Stimulated activated CD8-positive, alpha-beta memory T cell treated with anti-CD3 and anti-CD28 coated beads, Interleukin-15, amount 100 ng/mL, for 24 hours (primary cell): ENCODE measurements at places on chromosomes 2 and 18.

GRCh38 chr2:45477546-45477945, 133.5 kb downstream of the SRBD1 start:
- DNase-seq: no peak

DNA sequence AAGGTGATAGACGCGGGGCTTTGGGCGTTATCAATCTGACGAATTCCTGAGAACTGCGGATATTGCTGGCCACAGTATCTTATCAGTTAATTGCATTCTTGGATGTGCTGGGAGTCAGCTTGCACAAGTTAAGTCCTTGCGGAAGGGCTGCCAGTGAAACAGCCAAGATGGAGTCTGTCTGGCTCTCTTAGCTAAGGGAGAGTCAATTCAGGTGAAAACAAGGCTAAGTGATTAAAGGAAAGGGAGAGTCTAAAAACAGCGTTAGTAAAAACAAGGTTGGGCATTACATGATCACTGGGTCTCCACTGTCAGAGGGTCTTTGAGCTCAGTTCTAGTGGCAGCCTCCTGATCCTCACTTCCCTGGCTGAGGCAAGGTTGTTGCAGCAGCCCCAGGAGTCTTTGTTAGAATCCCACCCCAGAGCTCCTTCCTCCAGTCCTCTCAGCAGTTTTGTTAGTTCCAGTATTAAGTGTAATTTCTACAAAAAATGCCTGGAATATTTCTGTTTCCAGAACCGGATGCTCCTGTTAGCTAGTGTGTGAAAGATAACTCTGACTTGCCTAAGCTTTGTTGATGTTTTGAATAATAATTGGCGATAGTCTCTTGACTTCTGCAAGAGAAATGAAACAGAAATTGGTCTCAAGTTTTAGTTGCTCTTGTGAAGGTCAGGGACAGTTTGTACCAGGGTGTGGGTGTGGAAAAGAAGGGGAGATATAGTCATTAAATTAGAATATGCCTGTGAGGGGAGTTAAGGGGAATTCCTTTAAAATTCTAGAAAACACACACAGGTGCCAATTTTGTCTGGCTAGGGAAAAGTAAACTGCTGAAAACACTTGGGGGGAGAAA, 10.6 kb downstream of the CFLAR start:
- no peak for DNase-seq

- DNase-seq: no peak
Observed at GRCh38 chr2:176234156-176234555, 35.1 kb upstream of the MTX2 start.

DNA sequence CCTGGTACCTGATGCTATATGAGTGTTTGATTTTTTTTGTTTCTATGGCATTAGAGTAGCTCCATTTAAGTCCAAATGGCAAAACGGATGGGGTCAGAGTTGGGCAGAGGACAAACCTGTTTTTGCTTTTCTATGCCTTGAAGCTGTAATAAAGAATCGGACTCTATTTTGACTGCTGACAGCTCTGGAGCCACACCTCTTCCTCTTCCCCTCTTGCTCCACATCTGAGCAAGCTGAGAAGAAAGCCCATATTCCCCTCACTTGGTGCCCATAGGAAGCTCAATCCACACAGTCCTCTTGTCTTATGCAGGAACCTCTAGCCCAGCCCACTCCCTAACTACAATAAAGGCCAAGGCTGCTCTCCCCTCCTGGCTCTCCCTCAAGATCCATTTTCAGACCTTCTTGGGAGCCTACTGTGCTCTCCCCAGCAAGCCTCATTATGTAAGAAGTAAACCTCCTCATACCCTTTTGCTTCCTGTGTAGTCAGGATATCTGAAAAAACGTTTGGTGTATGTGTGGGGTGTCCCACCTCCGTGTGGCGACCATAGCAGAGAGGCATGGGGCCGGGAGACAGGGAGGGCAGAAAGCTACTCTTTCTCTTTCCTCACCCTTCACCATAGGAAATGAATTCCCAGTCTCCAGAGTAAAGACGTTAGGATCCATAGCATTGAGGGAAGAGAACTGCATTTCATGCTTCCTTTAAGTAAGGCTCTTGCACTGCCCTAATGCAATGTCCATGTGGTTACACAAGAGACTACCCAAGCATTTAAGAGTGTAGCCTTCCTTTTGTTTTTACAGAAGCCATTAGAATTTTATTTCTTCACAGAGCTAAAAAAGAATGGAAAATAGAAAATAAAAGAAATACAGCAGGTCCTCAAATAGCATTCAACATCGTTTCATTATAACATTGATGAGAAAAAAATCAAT, 41.9 kb upstream of the RAPGEF4 start:
- DNase-seq: no peak

- no peak for DNase-seq
Observed at GRCh38 chr2:152243761-152244640, 68.4 kb upstream of the STAM2 start.

GRCh38 chr2:156703642-156704041, 267.5 kb downstream of the GPD2 start:
- no peak for DNase-seq

- DNase-seq: no peak
Observed at GRCh38 chr18:26812462-26812861, 53.0 kb downstream of the AQP4 start.

GRCh38 chr2:45709137-45709536, 57.7 kb downstream of the PRKCE start:
- no peak for DNase-seq
